ENCODE measurements at places on chromosomes 7 and 10.

DNA sequence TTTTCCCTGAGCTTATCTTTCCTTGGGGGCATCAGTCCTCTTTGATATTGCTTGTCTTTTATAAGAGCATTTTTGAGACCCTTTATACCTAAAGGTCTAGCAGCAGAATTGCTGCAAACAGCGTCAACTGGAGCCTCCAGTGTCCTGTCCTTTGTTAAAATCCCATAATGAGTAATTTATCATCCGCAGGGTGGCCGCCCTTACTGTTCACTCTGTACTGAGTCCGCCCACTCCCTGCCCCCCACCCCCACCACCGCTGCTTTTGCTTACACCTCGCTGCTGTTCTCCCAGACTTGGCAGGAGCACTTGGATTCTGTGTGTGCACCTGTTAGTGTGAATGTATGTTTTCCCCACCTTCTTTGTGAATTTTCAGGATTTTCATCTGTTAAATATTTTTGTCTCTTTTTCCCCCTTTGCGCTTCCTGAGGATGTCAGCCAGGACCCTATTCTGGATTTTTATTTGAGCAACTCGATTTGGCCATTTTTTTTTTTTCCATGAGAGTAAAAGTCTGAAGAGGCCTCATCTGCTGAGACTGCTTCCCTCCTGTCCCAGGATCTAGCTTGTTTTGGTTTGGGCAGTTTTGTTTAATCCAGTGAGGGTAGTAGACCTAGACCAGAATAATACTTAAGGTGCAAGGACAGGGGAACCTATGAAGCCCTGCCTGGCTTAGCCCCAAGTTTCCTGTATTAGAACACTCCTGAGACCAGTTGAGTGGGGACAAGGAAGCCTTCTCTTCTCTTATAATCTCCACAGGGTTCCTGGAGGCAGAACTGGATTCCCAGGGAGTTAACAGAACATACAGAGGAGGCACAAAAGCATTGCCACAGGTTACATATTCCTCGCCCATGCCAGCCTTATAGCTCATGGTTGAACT lies 8.2 kb downstream of the AGFG2 start:
- no peak for DNase-seq

DNA sequence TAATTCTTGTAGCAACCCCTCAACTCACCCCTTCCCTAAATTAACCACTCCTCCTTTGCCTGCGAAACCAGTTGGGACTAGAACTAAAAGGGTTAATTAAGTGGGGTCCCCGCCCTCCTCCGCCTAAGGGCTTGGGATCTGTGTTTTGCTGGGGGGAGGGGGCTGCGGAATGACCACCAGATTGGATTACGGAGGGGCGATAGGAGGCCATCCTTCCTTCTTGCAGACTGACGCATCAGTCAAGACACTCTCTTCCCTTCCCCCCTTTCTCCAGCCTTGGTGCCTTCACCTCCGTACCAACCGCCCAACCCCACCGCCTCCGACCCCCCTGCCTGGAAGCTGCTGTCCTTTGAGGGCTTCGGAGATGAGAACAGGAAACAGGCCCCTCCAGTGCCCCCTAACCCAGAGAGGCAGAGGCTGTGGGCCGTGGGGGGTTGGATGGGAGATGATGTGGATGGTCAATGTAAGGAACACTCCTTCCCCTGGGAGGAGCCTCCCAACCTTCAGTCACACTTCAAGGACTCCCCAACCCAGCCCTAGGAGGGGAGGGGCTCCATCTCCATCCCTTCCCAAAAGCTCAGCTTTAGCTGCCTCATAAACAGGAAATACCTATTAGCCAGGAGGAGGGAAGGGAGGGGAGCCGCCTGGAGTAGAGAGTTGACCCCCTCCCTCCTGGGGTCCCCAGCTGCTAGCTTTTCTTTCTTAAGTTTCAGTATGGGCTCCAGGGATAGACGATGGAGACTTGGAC lies 997 bp upstream of the LDB1 start:
- DNase-seq = no peak

DNA sequence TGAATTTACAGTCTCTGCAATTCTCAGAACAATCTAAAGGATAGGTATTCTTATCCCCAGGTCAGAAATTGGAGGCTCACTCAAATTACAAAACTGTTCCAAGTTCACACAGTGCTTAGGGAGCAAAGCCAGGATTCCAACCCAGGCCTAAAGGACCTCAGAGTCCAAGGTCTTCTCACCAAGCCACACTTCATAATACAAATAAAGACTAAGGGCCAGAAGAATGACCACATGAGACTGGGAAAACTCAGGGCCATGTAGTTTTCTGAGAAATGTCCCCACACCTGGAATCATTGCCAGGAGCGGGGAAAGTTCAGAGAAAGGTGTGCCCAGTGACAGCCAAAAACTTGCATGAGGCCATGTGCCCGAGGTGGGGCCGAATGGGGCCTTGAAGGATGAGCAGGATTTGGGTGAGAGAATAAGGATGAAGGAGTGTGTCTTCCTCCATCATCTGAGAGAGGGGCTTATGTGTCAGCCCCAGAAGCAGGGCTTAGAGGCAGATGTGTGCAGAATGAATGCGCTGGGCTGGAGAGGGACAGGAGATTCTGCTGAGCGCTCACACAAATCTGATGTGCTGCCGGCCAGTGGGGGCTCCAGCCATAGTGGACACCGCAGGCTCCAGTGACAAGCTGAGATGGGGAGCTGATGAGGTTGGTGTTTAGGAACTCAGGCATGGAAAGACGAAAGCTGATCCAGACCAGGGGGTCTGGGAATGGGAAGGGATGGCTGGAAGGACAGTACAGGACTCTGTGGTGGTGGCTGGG lies 35.9 kb downstream of the BLNK start:
- DNase-seq = no peak

DNA sequence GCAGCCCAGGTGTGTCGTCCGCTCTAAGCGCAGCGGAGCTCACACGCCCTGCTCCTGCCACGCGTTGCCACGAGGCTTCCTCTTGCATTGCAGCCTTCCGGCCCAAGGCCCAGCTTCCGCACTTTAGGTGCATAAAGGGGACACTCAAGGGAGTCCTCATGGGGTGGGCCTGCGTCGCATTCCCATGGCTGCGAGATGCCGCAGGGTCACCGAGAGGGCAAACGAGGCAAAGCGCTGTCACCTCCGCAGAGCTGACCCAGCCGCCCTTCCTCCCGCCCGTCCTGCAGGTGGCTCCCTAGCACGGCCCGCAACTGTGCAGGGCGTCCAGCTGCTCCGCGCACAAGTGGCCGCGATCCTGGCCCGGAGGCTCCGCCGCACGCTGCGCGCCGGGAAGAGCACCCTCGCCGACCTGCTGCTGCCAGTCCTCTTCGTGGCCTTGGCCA lies 283.5 kb downstream of the ABCA13 start:
- no peak for DNase-seq

- no peak for DNase-seq
Observed at GRCh38 chr7:25863729-25864110, 288.3 kb upstream of the NFE2L3 start.

- DNase-seq = no peak
Observed at GRCh38 chr10:69740126-69740525, 61.6 kb upstream of the COL13A1 start.

- no peak for DNase-seq
Observed at GRCh38 chr7:17516771-17517170, 218.3 kb downstream of the AHR start.

DNA sequence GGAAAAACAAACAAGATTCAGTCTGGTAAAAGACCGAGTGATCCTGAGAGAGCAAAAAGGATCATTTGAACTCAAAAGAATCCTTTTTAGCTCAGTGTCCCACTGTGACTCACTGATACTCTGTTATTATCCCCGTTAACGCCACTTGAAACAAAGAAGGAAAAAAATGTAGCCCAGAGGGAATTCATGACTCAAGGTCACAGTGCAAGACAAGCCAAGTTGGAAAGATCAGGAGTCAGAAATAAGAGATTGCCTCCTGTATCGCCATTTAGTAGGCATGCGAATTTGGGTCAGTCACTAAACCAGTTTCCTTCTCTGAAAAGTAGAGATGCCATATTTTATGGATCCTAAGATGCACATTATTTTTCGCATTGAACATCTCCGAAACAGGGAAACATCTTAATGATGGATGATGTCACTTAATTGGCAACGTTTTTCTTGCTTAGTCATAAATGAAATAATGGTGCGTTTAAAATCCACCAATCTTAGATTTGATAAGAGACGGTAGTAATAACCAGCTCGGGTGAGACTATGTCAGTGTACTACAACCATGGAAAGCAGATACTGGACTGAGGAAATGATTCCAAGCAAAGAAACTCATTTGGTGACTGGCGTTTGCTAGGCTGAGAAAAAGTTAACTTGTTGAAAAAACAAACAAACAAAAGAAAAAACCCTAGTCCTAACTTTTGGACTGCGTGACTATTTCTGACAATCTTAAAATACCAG lies 502.0 kb upstream of the CELF2 start:
- no peak for DNase-seq

- DNase-seq = no peak
Observed at GRCh38 chr10:119233821-119234220, 26.4 kb downstream of the GRK5 start.

DNA sequence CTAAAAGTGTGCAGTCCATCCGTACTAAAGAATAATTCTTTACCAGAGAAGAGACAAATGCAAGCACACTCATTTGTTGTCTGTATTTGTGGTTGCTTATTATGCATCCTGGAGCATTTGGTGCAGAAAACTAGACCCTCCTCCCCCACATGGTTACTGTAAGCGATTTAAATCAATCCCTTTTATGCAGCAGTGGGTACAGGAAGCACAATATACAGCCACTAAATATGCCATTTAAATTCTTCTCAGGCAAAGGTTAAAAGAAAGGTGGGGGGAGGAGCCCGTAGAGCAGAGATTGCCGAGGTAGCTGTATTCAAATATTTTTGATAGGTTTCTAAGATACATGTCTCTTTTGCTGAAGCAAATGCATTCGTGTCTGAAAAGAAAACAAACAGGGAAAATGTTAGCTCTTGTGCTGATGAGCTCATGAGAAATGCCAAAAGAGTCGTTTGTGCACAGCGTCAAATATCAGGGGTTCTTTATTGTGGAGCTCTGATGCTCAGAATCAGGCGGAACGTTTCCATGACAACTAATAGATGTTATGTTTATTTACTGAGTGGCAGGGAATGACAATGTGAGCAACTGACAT lies 131.3 kb upstream of the NPVF start:
- DNase-seq = no peak

GRCh38 chr7:38740041-38740440 lies 108.9 kb upstream of the AMPH start:
- DNase-seq = no peak

- DNase-seq = no peak
Observed at GRCh38 chr10:68235581-68235980, 3.7 kb upstream of the ATOH7 start.

DNA sequence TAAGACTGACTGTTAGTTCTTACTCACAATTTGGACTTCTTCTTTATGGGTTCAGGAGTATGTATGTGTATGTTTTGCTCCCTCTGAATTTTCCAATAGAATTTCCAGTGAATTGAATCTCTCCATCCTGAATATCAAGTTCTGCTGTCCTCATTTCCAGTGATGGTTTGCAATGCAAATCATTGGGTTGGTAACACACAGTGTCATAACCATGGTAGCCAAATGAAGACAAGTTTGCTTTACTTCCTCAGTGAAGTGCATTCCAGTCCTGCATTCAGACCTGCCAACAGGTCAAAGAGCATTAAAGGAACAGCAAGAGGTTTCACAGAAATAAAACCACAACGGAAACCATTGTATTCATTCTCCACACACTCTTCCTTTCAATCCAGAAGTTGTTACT lies 15.2 kb downstream of the ITPRID1 start:
- no peak for DNase-seq

- DNase-seq = no peak
Observed at GRCh38 chr10:22999942-23000341, 72.1 kb downstream of the ARMC3 start.

- DNase-seq = no peak
Observed at GRCh38 chr10:126315494-126316177, 72.6 kb downstream of the ADAM12 start.

DNA sequence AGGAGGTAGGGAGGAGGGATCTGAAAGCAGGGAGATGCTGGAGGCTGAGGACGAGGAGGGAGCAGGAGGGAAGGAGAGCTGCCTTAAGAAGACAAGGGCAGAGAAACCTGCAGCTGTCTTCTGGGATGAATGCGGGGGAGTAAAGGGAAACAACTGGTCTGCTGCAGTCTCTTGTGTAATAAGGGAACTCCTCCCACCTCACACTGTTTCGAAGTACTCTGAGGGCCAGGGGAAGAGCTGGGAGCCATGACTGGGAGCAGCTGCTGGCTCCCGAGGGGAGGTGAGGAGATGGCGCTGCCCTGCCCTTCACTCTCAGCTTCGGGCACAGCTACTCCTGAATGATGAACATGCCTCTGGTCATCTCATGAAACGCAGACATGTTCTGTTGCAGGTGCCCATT lies 65.1 kb downstream of the CLEC2L start:
- DNase-seq = no peak

GRCh38 chr7:21939136-21939857 lies 6.4 kb downstream of the CDCA7L start:
- DNase-seq = peak; percentile 15

DNA sequence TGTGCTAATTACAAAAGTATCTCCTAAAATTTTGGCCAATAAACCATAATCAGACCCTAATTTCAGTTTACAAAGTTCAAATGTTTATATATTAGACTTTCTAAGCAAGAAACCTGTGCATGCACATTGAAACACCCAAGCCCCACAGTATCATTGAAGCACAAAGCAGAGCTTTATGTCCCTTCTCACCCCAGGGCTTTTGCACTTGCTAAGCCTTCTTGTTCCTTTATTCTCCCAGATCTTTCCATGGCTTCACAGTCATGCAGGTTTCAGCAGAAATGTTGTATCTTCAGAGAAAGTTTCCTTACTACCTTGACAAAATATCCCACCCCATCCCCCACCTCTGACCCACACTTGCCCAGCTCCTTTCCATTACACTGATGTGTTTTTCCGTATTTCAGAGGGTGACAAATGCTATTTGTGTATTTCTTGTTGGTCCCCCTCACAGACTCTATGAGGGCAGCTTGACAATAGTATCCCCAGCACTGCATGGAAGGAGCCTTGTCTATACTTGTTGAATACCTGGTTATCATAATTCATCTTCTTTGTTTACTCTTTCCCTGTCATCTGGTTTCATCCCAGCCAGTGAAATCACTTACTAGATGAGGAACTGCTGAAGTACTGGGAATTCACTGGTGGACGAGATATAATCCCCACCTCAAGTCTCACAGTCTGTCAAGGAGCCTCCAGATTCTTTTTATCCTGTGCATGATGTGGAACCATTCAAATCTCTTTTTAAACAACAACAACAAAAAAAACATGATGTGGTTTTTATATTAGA lies 24.0 kb upstream of the PCGF5 start:
- no peak for DNase-seq

- DNase-seq = no peak
Observed at GRCh38 chr10:31004611-31005193, 27.0 kb downstream of the ZNF438 start.

- DNase-seq = no peak
Observed at GRCh38 chr7:86939197-86939814, 120.1 kb downstream of the ELAPOR2 start.

DNA sequence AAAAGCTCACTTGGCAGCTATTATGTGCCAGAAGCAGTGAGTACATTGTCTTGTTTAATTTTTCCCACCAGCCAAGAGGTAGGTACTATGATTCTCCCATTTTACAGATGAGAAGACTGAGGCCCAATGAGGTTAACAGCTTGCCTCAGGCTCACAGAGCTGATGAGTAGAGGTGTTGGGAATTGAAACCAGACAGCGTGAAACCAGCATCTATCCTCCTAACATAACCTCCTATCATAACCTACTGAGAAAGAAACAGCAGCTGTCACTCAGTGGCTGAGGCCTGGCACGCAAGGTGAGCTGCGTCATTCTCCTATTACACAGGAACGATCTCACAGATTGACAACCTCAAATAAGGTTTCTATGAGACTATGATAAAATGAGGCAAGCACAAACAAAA lies 6.2 kb downstream of the PYROXD2 start:
- no peak for DNase-seq

- no peak for DNase-seq
Observed at GRCh38 chr7:87456247-87456646, 19.2 kb downstream of the ABCB4 start.
